ENCODE measurements at places on chromosomes 3 and 15.

DNA sequence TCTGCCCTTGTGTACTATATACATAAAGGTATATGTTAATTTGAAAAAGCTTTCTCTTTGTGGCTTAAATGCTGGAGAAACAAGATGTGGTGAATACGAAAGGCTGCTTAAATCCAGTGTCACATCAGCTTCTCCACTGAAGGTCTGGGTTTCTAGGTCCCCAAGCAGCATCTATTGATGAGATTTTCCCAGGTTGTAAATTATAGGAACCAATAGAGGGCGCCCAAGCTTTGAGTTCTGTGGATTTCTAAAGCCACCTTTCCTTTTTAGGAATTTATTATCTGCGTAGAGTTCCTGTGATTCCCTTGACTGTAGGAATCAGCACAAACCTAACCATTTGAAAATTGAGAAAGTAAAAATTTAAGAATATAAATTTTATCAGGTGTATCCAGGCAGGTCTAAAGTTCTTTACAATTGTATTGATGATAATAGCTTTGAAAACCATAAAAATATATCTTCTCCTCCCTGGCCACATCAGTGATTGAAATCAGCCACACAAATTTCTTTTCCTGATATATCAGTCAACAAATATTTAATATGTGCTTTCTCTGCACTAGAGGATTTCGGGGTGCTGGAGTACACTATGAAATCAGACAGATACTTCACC, 88.3 kb upstream of the ADAMTSL3 start:
- no peak for DNase-seq

DNA sequence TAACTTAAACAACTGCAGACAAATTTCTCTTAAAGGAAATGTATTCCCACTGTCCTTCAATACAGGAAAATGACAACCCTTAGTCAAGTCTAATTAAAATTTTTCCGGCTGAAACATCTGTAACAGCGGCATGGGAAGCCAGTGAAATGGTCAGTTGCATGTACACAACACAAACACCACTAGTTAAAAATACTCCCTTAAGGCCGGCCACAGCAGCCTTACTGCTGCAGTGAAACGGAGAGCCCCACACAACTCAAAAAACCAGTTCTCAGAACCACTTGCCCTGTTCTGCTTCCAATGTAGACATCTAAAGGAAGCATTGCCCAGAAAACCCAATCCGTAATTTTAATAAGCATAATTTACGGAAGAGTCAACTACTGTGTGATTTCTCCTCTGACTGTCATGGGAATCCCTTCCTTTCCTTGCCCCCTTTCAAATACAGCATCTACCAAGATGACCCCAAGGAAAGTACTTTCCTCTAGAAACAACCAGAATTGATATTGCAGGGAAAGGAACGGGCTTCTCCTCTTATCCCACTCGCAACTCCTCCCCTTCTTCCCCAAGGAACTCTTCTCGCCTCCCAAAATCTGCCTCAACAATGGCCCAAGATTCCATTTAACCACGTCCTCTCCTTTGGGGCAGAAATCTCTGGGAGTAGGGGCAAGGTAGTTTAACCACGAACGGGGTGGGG, 1.6 kb downstream of the FBN1 start:
- no peak for DNase-seq

DNA sequence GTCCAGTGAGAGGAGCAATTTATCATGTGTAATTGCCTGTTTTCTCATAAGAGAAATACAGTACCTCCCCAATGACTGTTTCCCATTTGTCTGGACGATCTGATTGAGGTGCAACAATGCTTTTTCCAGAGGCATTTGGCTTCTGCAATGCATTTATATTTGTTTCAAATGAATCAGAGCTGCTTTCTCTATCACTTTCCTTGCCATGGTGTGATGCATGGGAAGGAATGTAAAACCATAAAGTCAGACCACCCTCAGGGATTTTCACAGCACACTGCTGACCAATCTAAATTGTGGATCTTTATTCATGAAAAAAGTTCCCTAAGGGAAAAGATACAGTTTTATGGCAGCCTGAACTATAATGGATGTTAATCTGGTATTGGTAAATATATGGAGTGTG, 333.0 kb downstream of the ZNF385D start:
- no peak for DNase-seq

DNA sequence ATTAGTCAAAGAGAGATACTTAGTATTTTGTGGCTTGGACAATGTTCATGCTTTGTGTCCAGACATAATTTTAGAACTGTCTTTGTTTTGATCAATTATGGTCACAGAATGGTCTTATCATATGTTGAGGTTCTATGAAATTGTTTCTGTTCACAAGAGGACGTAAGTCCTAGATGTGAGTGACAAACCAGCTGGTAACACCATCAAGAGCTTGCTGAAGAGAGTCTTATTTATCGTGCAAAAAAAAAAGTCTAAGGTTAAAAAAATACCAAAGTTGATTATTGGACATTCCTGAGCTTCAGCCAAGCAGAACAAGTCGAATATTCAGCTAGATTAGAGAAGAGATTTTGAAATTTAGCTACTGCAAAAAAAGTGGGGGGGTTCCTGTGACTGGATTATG, 495.9 kb upstream of the NAALADL2 start:
- no peak for DNase-seq

DNA sequence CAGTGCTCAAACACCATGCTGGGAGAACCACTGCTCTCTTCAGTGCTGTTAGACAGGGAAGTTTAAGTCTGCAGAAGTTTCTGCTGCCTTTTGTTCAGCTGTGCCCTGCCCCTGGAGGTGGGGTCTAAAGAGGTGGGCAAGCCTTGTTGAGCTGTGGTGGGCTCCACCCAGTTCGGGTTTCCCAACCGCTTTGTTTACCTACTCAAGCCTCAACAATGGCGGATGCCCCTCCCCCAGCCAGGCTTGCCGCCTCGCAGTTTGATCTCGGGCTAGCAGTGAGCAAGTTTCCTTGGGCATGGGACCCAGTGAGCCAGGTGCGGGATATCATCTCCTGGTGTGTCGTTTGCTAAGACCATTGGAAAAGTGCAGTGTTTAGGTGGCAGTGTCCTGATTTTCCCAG, 670.2 kb upstream of the ALCAM start:
- DNase-seq, result no peak

DNA sequence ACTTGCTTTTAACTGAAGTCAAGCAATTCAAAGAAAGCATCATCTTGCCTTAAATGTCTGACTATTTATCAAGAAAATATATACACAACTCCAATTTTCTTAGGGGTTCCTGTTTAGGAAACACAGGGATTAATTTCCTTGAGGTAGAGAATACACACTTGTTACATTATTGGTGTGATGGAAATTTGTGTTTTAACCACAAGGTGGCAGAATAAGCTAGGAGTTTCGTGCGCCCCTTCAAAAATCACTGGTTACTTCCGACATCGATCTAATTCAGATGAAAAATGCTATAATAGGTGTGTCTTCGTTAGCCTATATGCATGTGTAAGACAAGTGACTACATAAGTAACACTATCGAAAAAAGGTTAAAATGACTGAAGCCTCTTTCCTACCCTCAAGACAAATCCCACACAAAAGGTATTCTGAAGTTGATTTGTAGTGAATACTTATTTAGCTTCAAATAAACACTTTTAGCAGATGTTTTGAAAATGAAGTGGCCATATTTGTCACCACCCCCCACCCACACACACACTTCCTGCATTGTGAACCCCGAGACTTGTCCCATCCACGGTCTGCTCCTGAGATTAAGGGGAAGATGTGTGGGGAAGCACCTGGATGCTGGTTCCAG, 246.5 kb downstream of the ROBO1 start:
- no peak for DNase-seq

GRCh38 chr15:82132096-82132495, 86.3 kb upstream of the MEX3B start:
- no peak for DNase-seq

DNA sequence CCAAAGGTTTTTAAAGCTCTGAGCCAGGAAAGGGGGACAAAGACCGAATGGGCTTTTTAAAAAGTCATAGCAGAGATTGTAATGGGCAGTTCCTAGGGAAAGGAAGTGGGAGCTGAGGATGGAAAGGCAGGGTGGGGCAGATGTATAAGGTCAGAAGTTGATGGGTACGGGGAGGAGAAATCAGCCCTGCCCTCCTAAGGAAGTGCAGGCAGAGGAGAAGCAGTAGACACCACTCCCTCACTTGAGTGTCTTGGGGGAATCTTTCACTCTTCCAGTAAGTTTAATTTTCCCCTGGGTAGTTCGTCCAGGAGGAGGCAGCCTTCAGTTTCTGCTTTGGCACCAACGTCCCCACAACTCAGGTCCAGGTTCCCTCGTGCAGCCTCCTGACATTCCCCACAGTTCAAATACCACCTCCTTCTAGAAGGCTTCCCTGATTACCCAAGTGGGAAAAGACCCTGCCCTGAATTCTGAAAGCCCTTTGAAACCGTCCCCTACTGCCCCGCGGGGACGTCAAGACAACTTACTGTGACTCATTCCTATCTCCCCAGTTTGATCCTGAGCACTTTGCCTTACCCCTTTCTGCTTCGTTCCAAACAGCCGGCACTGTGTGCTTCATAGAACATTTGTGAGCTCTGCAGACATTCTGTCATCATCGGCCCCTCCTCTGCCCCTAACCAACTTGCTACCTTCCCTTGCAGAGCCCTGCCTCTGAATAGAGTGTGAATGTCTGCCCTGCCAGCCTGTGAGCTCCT, 14.3 kb upstream of the SRP14 start:
- no peak for DNase-seq

GRCh38 chr3:147210676-147211075, 195.7 kb downstream of the ZIC4 start:
- no peak for DNase-seq

Data from right hindlimb (tissue), 1 donor.